Activated CD4-positive, alpha-beta T cell treated with anti-CD3 and anti-CD28 coated beads, Interleukin-2, amount 50 U/mL, for 1 hour (primary cell): ENCODE measurements at places on chromosomes 6 and 20.
A peak's percentile ranks its signal among the peaks of the same experiment; 100 is the strongest.

DNA sequence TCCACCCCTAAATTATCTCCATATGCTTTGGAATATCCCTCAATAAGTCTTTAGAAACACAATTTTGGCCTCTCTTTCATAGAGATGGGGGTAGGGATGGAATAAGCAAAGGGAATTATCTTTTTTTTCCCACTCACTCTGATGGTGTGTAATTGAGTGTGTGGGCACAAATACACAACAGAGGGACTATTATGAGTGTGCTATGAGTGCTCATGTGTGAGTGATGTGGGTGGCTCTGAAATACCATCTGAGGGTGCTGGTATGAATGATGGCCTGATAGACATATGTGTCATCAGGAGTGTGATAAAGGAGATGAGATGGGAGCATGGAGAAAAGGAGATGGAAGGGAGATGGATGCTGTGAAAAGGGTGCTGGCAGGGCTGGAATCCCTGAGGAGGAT is 35.6 kb downstream of the GSS start:
- DNase-seq, result no peak

DNA sequence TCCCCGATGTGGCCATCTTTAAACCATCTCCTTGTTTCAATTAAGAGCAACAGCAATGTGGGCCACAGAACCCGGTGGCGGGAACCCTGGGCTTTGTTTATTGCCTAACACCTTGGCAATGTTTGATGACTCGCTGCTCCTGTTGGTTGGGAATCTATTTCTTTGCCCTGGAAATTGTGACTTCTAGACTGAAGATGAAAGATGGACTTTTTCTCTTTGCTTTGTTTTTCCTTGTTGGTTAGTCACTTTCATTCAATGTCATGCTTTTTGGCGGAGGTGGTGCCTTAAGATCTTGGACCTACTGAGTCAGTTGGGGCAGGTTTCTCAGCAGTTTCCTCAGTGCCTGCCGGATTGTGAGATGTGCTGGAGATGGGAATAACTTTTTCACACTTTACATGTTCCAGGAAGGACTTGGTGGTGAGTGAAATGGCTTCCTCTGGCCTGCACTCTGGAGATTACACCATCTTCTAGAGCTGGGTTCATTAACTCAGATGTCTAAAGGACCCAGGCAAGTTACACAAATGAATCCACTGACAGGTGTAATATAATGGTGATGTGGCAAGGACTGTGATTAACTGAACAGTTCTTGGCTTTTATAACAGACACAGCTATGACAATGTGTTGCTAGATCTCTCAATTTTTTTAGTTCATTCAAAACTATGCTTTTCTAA is 56.3 kb downstream of the TSHZ2 start:
- DNase-seq, result no peak

- no peak for DNase-seq
Measured at GRCh38 chr20:19497064-19497463, 261.0 kb upstream of the RIN2 start.

DNA sequence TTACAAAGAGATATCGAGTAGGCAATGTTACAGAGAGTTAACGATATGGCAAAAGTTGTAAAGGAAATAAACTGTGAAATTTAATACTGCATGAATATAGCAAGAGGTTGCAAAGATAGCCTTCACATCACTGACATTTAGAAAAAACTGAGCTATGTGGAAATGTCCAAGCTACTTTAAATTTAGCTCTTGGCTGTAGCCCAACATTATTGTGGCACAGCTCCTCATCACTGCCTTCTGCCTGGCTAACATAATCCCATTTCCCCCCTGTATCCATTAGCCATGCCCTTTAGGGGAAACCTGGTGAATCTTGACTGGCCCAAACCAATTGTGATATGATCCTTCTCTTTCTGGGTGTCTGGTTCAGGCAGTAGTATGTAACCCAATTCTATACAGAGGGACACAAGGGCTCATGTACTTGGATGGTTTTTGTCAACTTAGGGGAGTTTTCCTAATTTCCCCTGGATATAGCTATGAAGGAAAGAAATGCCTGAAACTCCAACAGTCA is 115.4 kb downstream of the PFDN4 start:
- DNase-seq, result no peak

- DNase-seq, result no peak
Measured at GRCh38 chr20:19347943-19348456, 135.6 kb downstream of the SLC24A3 start.

- no peak for DNase-seq
Measured at GRCh38 chr20:35739294-35740163, 2.5 kb downstream of the RBM39 start.

GRCh38 chr20:56733967-56734366 is 104.9 kb downstream of the TFAP2C start:
- no peak for DNase-seq

DNA sequence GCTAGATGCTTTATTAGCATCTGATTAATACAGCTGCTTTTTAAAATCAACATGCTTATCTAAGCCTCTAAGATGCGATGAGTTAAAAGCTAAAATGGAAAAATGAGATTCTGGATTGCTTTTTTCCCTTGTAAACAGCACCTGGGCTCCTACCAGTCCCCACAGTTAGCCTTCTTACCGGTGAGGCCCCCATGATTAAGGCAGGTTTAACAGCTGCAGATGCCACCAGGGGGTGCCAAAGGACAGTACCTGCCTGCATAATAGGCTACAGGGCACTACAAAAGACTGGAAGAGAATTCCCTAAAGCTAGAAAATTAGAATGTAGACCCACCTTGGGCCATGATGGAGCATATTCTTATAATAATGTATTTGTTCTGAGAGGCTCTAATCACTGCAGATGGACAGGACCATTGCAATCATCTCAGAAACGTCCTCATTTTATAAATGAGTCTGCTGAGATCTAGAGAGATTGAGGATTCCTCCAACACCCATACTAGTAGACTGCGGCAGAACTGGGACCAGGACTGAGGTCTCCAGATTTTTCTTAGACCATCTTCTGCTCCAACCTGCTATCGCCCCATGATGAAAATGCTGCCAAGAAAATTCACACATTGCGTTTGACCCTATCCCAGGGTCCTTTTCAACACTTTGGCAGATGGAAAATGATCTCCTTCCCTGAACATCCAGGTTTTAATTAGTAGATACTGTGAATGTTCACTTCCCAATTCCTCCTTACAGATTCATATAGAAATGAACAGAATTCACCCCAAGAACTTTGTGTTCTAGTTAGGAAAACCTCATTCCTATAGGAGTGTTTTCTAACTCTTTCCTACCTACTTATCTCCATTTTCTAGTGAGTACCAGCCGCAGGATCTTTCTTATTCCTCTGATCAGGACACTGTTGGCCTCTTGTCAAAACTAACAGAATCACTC is 148.8 kb downstream of the RPS12 start:
- DNase-seq, result peak; percentile 37

GRCh38 chr6:6635869-6636268 is 47.3 kb downstream of the LY86 start:
- no peak for DNase-seq

GRCh38 chr20:7003598-7003997 is 236.1 kb downstream of the BMP2 start:
- no peak for DNase-seq

GRCh38 chr6:147161974-147162495 is 42.2 kb upstream of the STXBP5 start:
- DNase-seq, result no peak

DNA sequence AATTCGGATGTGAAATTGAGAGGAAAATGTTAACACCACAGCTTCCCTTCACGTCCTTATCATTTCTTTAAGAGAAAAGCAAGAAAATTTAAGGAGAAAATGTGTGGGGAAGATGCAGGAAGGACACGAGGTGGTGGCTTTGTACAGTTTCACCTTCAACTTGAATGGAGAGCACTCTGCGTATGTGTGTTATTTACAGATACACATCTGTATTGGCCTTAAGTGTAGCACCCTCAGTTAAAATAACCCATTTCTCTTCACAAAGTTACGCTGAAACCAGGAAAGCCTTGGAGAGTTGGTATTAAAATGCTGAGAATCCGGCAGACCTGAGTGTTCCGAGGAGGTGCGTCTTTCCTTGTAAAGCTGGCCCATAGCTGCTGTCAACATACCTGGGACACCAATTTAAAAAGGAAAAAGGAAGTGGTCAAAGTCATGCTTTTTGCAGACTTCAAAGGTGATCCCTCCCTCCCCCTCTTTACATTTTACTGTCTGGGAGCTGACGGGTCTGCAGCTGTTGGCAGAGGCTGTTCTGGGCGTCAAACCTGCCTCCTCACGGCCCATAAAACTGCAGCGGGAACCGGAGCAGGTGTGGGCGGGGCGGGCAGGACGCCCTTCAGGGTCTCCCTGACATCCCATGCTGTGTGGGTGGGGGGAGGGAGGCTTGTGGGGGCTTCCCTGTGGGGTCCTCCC is 61.3 kb upstream of the TBXT start:
- no peak for DNase-seq

DNA sequence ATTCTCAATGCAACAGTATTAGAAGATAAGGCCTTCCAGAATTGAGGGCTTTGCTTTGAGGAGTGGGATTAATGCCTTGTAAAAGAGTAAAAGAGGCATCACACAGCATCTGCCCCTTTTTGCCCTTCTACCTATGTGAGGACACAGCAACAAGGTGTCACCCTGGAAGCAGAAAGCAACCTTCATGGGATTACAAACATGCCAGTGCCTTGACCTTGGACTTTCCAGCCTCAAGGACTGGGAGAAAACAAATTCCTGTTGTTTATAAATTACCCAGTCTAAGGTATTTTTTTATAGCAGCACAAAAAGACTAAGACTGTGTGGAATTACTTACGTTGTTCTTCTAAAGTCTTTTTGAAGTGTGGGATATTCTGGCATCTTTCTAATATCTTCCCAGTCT is 150.0 kb upstream of the SLC22A16 start:
- no peak for DNase-seq

- no peak for DNase-seq
Measured at GRCh38 chr6:147238164-147238563, 33.9 kb downstream of the STXBP5 start.

DNA sequence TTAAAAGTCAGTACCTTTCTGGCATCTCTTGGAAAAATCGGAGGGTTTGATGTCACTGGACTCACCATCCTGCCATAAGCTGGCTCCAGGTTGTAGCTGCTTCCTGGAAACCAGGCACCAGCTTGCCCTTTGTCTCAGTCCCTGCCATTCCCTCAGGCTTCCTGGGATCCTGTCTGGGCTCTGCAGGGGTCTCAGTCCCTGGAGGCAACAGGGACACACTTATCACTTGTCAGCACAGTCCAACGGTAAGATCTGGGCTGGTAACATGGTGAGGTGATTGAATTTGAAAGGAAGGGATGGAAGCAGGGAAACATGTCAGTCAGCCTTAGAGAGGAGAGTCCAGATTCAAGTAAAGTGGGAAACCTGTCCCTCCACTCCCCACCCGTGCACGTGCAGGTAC is 147.6 kb upstream of the ECI2 start:
- no peak for DNase-seq

DNA sequence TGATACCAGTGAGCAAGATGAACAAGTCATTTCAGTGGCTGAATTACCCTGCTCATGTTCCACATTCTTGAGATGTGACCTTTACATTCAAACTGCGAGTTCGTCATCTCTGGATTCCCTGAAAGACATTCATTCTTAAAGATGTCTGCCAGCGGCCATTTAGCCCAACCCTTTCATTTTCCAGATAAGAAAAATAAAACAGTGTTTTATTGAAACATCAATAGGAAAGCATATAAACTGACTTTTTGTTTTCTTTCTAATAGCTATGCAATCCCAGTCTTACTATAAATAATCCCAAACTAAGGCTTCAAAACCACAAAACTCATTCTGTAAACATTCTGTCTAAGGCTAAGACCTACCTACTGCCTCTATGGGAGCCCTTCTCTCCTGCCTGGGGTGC is 134.0 kb downstream of the SAMD5 start:
- DNase-seq, result no peak
